ENCODE measurements at places on chromosomes 3 and 15.
A peak's percentile ranks its signal among the peaks of the same experiment; 100 is the strongest.

DNA sequence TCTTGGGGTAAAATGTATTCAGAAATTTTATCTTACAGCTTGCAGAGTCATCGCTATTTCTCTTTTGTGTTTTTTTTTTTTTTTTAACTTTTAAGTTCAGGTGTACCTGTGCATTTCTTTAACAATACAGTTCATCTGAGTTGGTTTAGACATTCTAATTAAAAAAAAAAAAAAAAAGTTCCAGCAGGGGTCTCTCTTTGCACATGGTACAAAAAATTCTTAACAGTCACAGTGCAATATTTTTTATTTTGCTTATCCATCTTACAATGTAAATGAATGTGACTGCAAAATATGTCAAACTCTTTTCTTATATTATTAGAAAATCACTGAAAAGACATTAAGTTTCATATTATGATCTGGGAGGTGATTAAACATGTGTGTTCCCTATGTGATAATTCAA, 47.5 kb upstream of the SLC9A9 start:
- DNase-seq, result peak; percentile 25

DNA sequence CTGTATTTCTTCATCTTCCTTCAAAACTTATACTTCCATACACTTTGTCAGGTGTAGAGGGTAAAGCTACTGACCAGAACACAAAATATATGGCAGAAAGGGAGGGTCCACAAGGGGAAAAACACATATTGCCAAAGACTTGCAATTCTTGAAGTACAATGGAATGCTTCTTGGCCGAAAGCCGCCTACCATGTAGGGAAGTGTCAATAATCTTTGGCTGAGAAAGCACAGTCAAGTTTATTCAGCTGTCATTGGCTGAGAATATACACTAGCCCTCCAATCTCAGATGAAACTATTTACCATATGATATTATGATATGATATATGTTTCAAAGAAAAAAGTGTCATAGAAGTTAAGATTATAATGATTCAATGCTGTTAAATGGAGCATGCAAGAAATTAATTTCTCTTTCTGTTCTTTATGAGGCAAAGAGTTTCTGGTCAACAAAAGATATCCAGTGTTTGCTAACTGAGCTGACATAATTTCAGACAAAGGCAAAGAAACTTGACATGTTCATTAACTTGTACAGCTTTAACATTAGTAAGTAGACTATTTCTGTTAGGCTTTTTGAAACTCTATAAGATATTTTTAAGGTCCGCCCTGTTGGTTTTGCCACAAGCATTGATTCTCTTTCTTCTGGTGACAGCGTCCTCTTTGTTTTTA, 89.0 kb upstream of the LPP start:
- DNase-seq, result no peak

DNA sequence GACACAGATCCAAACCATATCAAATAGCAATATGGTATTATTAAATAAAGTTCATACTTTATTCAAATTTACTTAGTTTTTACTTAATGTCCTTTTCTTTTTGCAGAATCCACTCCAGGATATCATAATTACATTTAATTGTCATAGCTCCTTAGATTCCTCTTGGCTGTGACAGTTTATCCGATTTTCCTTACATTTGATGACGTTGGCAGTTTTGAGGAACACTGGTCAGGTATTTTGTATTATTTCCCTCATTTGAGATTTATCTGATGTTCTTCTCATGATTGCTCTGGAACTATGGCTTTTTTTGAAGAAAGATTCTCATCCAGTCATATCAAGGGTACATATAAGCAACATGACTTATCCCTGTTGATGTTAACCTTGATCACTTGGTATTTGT, 198.3 kb upstream of the STAC start:
- no peak for DNase-seq

DNA sequence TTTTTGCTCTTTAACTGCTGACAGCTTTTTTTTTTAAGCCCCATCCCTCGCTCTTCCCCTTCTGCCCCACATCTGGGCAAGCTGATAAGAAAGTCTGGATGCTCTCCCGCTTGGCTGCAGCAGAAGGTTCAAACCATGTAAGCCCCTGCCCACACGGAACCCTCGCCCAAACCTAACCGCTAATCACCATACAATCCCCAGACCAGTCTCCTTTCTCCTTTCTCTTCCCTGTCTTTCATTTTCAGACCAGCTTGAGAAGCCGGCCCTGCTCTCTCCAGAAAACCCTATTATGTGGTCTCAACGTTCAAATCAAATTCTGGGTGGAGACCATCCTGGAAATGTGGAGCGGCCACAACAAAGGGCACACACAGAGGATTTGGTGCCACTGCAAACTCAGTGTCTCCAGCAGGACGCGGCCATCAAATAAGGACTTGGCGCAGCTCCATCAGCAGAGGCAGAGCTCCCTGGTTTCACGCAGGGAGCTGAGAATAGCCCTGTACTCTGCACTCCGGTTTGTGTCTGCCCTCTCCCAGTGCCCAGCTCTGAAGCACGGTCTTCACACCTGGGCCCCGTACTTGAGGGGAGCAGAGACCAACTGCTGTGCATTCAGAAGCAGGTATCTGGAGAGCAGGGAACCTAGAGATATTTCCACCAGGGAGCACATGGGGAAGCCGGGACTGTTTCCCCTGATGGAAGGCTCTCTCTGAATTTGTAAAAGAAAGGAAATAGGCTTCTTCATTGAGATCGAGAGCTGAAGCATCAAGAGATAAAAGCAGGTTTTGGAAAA, 92.6 kb downstream of the XXYLT1 start:
- no peak for DNase-seq

- no peak for DNase-seq
Measured at GRCh38 chr3:123284399-123285010, 82.8 kb downstream of the SEC22A start.

- DNase-seq, result no peak
Measured at GRCh38 chr3:176839466-176839865, 357.8 kb downstream of the TBL1XR1 start.

DNA sequence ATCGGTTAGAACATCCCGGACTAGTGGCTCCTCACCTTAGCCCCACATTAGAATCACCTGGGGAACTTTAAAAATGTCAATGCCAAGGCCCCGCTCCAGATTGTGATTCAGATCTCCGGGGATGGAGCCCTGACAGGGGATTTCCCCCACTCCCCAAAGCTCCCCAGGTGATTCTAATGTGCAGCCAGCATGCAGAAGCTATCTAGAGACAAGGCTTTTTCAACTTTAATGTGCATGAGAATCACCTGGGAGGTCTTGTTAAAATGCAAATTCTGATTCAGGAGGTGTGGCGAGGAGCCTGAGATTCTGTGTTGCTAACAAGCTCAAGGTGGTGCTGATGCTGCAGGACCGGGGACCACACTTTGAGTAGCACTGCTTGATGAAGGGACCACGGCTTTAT, 156.7 kb downstream of the RAB11A start:
- no peak for DNase-seq

GRCh38 chr3:174266476-174266875, 592.7 kb upstream of the NAALADL2 start:
- no peak for DNase-seq

GRCh38 chr3:129116482-129116946, 5.1 kb downstream of the RAB43 start:
- DNase-seq, result no peak

DNA sequence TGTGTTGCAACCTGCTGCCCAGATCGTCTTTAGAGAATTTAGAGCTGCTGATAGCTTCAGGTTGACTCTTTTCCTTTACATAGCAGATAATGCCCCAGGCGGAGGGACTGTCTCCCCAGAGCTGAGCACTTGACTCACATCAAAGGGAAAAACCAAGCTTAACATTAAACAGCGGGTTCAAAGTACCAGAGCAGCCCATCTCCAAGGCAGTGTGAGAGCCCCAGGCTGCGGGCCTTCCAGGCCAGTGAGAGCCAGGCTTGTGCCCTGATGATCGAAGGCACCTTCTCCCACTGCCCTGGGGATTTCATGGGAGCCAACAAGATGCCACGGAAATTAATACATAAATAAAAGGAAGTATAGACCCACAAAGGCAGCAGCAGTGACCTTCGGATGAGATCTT, 275.6 kb downstream of the XXYLT1 start:
- DNase-seq, result no peak

DNA sequence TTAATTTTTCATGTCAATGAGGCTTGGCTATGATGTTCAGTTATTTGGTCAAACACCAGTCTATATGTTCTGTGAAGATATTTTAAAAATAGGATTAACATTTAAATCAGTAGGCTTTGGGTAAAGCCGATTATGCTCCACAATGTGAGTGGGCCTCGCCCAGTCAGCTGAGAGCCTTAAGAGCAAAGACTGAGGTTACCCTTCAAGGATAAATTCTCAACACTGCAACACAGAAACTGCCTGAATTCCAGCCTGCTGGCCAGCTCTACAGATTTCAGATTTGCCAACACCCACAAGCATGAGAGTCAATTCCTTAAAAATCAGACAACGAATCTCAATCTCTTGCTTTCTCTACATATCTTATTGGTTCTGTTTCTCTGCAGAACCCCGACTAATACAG, 188.3 kb downstream of the PLCH1 start:
- peak; percentile 84 for DNase-seq

GRCh38 chr3:32226875-32227500, 11.5 kb upstream of the CMTM8 start:
- DNase-seq, result peak; percentile 62

DNA sequence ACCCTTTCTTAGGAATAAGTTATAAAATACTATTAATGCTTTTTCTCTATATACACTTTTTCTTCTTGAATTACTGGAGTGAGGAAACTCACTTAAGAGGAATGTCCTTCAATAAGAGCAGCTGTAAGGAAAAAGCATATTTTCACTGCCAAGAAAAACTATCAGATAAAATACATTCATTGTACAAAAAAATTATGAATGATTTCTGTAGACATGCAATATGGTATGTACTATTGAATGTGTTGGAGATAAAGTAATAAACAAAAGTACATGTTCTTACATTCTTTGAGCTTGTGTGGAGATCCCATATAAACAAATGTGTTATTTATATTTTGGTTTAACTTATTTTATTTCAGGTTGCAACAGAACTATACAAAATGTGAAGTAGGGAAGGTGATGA, 241.0 kb upstream of the ZNF717 start:
- no peak for DNase-seq

GRCh38 chr15:51341366-51342226, at the start of gene GLDN:
TSS of gene GLDN (plus strand) at chr15:51341655. CDS start at chr15:51341685, 30 bp downstream.
- DNase-seq, result peak; percentile 23

DNA sequence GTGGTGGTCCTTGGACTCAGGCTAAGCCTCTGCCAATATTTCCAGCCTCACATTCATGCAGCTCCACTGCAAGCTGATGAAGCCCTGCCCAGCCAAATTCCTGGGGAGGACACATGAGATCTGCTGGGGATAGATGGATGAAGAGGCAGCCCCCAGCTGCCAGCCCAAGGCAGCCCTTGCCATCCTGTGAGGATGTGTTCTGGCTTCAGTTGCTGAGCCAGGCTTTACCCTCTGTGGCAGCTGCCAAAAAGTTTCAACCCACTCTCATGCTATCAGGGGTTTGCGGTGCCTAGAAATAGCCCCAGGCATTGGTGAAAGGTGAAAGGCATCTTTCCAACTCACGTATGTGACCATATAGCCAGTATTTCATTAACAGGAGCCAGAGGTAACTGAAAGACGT, 37.6 kb downstream of the C2CD4A start:
- no peak for DNase-seq

DNA sequence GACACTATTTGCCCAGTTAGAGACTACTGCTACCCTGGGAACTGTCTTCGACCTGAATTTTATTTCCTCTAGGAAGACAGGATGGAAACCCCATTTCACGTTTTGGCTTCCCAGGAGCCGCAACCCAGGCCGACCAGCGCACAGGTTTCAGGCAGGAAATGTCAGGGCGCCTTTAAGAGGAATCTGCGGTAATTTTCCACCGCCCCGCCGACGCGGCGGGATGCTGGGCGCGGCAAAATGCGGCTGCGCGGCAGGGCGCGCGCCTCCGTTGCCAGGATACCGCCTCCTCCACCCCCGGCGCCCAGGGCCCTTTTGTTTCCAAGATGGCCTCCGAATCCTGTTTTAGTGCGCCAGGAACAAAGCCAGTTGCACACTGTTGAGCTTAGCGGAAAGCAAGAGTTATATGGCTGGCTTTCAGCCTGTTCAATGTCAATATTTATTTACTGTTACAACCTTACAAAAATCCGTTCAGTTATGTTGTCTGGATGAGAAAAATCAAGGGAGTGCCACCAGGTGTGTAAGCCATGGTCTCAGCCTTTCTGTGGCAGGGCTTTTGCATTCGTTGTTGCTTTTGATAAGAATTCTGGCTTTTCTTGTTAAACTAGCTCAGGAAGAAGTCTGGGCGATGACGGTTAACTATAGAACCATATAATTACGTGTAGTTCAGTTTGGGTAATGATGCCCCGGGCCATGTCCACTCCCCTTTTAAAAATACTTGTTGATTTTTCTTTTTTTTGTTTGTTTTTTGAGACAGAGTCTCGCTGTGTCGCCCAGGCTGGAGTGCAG, 79.7 kb upstream of the CHD2 start:
- peak; percentile 94 for DNase-seq

GRCh38 chr3:155442072-155442471, 148.6 kb upstream of the STRIT1 start:
- DNase-seq, result no peak

- DNase-seq, result no peak
Measured at GRCh38 chr3:185519021-185519420, 20.2 kb upstream of the TMEM41A start.

- no peak for DNase-seq
Measured at GRCh38 chr15:67506775-67507747, 13.9 kb upstream of the C15orf61 start.

DNA sequence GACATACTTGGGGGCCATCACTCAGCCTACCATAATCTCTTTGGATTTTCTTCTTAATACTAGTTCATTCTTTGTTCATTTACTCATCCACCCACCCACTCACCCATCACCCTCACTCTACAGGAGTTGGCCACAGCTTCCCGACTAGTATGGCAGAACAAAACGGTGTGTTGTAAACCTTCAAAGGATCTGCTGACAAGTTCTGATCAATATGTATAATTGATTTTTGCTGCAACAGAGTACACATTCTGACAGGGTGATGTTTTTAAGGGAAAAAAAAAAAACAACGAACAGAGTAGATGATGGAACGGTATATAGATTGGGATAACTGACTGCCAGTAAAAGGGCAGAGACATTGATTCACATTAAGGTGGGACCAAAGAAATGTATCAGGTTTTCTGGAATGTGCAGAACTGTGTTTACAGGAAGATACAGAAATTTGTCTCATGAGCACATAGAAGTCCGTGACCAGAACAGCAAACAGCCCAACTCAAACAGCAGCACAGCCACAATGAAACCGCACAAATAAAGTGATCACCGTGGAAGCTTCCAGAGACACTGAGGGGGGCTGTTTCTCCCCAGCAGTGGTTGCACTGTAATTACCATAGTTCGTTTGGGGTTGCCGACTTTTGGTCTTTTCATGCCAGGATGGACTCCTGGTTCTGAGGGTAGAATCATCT, 931.9 kb downstream of the FHIT start:
- DNase-seq, result no peak

All from HAP-1 (cell line).